Hepatocyte (in vitro differentiated cells): ENCODE measurements at places on chromosomes 16 and 17. TPM values are rescaled to one million over a fixed set of nuclear protein-coding genes. Genes with fewer than 3 reads are reported as not detected.

The GDE1 gene
- 77.6 and 78.4 TPM in 2 replicates for polyA plus RNA-seq

- no peak for DNase-seq
These were observed 123.9 kb upstream of the GNAO1 start for GRCh38 chr16:56067406-56067805.

The ABCA9 gene
- polyA plus RNA-seq: 0.34 and 1.4 TPM in 2 replicates

GRCh38 chr17:49190932-49191331 is 19.4 kb downstream of the GNGT2 start:
- no peak for DNase-seq

GRCh38 chr17:13671341-13671740 is 69.6 kb upstream of the HS3ST3A1 start:
- no peak for DNase-seq

GRCh38 chr16:47449788-47450187 is 11.1 kb downstream of the ITFG1 start:
- no peak for DNase-seq

GRCh38 chr16:59773330-59773729 is 1039.2 kb upstream of the GOT2 start:
- no peak for DNase-seq

The CIBAR2 gene
- not detected in 2 replicates for polyA plus RNA-seq

The FOXN1 gene
- polyA plus RNA-seq: 0.87 TPM in 1 of 2 replicates, not detected in the other
